Suprapubic skin (tissue), 4 donors: ENCODE measurements at places on chromosomes 16 and 17.

GRCh38 chr16:58462997-58463941 lies 36.7 kb upstream of the NDRG4 start:
- no peak for DNase-seq

DNA sequence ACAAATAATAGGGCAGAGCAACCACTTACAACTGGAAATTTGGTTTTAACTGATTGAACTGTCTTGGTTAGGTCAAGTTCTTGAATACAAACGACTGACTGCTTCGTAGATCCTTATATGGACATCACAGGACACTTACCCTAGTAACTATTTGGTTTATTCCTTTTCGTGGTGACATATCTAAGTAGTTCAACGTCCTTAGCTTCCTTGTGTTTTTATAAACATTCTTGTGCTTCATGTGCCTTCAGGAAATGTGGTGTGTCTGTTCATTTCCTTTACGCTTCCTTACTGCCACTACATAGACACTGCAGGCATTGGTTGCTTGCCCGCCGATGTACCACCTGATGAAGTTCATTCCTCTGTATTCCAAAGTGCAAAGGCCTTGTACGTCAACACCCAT lies 59.3 kb downstream of the USP10 start:
- no peak for DNase-seq

DNA sequence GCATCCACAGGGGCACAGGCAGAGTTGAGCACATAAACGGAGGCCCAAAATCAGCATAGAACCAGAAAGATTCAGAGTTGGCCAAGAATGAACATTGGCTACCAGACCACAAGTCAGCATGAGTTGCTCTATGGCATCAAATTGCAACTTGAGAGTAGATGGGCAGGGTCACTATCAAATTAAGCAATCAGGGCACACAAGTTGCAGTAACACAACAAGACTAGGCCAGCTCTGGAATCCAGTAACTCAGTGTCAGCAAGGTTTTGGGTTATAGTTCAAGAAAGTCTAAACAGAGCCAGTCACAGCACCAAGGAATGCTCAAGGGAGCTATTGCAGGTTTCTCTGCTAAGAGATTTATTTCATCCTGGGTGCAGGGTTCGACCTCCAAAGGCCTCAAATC lies 12.9 kb downstream of the G6PC1 start:
- DNase-seq: no peak

- no peak for DNase-seq
Observed at GRCh38 chr16:73152386-73153125, 104.6 kb upstream of the ZFHX3 start.

DNA sequence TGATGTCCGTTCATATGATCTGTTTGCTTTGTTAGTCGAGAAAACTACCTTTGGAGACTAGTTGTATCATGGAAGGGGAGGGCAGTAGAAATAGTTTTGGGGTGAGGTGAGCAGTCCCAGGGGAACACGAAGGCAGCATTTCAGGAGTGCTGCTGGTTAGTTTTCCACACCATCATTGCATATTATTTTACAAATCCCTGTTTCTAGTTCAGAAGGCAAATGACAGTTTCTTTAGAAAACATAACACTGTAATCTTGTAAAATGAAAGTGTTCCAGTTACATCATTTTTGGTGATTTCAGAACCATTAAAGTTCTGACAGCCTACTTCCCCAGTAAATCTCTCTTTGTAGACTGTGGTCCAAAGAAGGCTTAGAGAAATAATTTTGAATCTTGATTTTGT lies 25.4 kb downstream of the BANP start:
- no peak for DNase-seq
